ENCODE measurements at places on chromosomes 1 and 21.

DNA sequence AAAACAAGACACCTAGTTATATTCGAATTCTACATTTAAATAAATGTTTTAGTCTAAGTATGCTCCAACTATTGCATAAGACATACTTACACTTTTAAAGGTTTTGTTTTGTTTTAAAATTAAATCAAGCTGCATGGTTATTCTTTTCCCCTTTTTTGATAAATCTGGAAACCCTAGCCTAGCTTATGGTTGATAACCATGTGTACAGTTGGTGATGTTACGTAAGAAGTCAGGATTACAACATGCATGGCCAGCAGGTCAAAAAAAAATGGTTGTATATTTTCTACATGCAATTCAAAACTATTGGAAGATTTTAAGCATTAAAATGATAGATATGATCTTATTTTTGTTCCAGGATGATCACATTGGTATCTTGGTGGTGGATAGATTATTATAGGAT is 1600.6 kb downstream of the PLA2G4A start:
- no peak for DNase-seq

- peak; percentile 85 for DNase-seq
These were observed 10.9 kb downstream of the WNT4 start for GRCh38 chr1:22131875-22132486.

DNA sequence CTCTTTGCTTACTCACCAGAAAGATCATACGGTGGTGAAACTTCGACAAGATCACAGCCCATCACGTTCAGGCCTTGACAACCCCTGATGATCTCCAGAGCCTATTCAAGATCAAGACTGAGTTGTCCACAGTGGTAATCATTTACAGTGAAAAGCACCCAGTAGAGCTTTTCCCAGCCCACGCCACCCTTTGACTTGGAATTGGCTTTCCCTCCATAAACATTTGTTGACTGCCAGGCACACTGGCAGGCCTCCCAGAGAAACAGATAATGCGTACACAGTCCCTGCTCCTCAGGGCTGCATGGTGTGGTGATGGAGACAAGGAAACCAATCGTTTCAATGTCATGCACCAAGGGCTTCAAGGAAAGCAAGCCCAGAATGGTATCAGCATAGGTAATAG is 10.1 kb downstream of the AGMAT start:
- no peak for DNase-seq

- no peak for DNase-seq
These were observed 24.6 kb downstream of the WNT3A start for GRCh38 chr1:228031276-228031995.

GRCh38 chr1:219526074-219526473 is 86.8 kb downstream of the ZC3H11B start:
- no peak for DNase-seq

DNA sequence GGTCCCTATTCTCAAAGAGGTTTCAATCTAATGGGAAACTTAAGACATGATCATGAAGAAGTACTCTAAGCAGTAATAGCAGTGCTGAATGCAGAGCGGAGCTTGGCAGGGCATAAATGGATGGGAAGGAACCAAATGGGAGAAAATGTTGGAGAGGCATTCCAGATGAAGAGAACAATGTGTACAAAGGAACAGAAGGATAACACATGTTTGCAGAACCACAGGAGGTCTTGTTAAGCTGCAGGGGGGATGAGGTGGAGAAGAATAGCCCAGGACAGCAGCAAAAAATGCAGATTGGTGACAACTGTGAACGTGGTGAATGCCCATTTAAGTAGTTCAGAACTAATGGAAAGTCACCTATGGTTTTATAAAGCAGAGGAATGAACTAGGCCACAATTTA is 99.1 kb downstream of the ASTN1 start:
- DNase-seq, result no peak

DNA sequence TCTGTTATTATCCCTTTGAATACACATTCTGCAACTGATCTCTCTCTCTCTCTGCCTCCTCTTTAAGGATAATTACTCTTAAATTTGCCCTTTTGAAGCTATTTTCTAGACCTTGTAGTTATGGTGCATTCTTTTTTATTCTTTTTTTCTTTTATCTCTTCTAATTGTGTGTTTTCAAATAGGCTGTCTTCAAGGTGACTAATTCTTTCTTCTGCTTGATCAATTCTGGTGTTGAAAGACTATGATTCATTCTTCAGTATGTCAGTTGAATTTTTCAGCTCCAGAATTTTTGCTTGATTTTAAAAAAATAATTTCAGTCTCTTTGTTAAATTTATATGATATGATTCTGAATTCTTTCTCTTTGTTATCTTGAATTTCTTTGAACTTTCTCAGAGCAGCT is 95.6 kb upstream of the GPR52 start:
- DNase-seq, result no peak

GRCh38 chr21:25827513-25827912 is 92.7 kb downstream of the GABPA start:
- no peak for DNase-seq

- no peak for DNase-seq
These were observed 13.7 kb upstream of the IGFN1 start for GRCh38 chr1:201176940-201177339.

- DNase-seq, result no peak
These were observed 92.5 kb downstream of the SDCCAG8 start for GRCh38 chr1:243348331-243348730.

- no peak for DNase-seq
These were observed 210.8 kb upstream of the C1orf174 start for GRCh38 chr1:4110888-4111287.

GRCh38 chr1:4083231-4084047 is 183.4 kb upstream of the C1orf174 start:
- no peak for DNase-seq

DNA sequence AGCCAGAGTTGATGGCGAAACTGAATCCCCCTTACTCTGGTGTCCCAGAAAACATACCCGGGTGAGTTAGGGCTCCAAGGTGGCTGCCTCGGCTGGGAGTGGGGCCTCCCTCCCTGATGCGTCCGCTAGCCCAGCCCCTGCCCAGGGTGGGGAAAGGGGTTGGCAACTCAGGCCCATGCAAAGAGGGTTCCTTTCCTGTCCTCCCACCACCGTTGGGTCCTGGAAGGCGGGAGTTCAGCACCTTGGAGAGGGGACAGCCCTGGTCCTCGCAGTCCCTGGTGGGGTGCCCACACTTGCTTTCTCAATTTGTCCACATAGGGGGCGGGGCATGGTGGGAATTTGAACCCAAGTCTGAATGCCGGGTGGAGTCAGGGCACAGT is 6.1 kb downstream of the SRM start:
- peak; percentile 78 for DNase-seq

DNA sequence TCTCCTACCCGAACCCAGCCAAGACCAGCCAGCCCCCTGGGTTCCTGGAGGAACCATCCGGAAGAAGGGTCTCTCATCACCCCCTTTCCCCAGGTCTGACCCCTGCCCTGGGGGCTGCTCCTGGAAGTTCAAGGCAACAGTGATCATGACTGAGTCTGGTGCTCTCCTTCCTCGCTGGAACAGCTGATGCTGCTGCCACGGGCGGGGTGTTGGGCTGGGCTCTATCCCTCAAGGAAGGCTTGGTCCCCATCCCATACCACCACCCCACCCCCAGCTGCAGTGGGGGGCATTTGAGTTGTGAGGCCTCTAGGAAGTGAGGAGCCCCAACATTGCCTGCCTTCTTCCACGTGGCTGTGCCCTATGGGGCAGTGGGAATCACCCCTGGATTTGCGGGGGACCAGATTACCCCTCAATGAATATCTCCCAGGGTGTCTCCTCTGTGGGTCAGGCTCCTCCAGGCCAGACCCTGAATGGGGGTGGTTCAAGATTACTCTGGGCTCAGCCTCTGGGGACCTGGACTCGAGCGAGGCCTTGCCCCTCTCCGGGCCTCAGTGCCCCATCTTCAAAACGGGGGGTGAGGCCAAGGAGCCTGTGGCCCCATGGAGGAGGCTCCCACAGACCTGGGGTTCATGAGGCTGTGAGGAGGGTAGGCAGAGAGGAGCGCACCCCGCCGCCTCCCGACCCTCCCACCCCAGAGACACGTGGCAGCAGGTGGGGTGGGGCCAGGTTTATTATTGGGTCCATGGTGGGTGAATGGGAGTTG is 2.8 kb downstream of the MASP2 start:
- DNase-seq, result no peak

GRCh38 chr1:94723894-94724293 is 96.3 kb upstream of the SLC44A3 start:
- no peak for DNase-seq

DNA sequence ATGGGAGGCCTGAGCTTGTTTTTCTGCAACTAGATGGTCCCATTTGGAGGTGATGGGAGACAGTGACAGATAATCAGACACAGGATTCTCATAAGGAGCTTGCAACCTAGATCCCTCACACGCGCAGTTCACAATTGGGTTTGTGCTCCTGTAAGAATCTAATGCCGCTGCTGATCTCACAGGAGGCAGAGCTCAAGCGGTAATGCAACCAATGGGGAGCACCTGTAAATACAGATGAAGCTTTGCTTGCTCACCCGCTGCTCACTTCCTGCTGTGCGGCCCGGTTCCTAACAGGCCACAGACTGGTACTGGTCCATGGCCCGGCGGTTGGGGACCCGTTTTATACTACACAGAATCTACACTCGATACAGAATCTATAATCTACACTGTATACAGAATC is 52.6 kb upstream of the B3GALNT2 start:
- no peak for DNase-seq

GRCh38 chr1:159492575-159493323 is 43.1 kb downstream of the OR10J5 start:
- no peak for DNase-seq

DNA sequence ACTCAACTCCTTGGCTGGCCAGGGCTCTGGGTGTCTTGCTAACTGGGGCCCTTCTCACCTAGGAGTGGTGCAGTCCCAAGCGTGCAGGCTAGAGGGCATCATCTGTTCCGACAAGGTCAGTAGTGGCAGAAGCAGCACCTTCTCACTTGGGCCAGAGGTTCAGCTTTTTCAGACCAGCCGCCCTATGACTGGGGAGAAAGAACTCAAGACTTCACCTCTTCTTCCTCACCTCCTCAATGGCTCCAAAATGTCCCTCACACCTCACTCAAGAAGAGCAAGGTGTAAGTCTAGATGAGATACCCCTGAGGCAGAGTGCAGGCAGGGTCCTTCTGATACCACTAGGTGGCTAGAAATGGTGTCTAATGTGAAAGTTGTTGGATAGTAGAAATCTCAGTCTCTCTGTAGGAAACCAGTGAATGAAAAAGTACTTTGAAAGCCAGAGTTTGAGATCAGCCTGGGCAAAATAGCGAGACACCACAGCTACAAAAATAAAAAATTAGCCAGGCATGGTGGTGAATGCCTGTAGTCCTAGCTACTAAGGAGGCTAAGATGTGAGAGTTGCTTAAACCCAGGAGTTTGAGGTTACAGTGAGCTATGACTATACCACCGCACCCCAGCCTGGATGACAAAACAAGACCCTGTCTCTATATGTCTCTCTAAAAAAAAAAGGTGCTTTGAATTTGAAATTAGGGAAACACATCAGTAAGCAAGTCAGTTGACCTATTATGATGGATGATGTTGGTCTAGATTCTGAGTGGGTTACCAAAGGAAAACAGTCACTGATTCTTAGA is 8.6 kb upstream of the IL20 start:
- DNase-seq, result no peak

DNA sequence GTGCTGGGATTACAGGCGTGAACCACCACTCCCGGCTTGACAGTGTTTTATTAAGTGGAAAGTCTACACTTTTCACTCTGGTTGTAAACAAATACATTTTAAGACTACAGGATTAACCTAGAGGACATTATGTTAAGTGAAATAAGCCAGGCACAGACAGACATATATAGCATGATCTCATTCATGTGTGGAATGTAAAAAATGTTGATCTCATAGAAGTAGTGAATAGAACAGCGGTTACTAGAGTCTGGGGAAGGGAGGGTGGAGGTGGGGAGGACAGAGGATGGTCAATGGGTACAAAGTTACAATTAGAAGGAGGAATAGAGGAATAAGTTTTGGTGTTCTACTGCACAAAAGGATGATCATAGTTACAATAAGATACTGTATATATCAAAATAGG is 16.9 kb downstream of the CTH start:
- DNase-seq, result no peak

DNA sequence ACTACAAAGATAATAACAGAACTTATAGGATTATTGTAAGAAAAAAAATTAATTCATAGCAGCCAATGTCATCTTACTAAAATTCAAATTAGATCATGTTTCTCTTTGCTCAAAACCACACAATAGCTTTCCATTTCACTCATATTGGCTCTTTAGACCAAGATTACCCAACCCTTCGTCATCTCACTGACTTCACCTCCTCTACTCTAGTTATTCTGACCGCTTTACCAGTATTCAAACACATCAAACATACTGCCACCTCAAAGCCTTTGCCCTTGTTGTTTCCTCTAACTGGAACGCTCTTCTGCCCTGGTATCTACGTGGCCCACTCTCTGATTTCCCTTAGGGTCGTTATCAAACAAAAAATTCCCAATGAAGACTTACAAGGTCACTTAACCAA is 1.7 kb downstream of the ANGPTL3 start:
- no peak for DNase-seq

DNA sequence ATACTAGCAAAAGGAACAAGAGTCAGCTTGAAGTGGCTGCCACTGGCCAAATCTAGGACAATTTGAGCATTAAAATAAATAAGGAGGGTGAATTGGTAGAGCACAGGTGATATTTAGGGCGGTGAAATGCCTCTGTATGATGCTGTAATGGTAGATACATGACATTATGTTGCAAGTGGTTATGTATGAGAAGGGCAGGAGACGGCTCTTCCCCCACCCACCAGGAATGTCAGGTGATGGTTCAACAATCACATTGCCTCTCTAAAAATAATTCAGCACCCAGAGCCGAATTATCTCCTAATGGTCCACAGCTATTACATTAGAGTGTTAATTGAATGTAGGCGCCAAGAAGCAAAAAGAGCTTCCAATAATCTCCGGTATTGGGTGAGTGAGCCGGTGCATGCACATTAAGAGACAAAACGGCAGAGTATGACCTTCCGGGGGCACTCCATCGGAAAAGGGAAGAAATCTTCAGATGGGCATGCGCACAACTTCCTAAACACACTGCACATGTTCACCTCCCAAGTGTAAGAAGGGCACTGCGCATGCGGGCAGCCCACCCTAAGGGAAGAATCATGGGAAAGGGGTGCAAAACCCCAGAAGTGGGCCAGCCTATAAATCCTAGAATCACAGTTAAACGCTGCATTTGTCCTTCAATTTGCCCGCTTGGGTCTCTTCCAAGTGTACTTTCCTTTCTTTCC is 6.8 kb upstream of the IFNAR1 start:
- no peak for DNase-seq

DNA sequence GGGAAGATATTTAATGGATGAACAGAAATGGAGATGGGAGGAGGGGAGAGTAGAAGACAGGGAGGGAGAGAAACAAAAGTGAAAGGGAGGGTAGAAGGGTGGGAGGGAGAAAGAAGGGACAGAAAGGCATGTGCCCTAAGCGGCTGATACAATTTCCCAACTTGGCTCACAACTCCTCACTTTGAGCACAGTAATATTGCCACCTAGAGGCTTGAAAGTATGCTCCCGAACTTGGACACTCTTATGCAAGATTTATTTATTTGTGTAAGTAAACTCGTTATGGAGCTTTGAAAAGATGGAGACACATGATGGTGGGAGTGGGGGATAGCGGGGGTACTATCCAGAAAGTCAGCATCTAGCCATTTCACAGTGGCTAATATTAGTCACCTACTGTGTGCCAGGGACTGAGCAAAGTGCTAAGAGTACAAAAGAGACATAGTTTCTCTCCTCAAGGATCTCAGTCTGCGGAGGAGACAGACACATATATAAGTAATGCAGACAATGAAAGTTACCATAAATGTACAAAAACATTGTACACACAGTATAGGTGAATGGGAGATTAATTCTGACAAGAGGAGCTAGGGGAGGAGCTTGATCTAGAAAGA is 189.7 kb downstream of the SEC16B start:
- no peak for DNase-seq

GRCh38 chr1:15094056-15094455 is 59.5 kb upstream of the TMEM51 start:
- DNase-seq, result no peak

Data from WTC11 (cell line).